ENCODE measurements at places on chromosomes 4 and X. TPM values are rescaled to one million over a fixed set of nuclear protein-coding genes. Genes with fewer than 3 reads are reported as not detected.

The MAGEA12 gene
- total RNA-seq = not detected

The ZFP92 gene
- total RNA-seq = 1.2 TPM

The PRRG3 gene
- not detected for total RNA-seq

The DDX53 gene
- not detected for total RNA-seq

The UGT2A1 gene
- total RNA-seq = not detected

GRCh38 chrX:69133921-69134542 is 31.2 kb downstream of the PJA1 start:
- DNase-seq = no peak

GRCh38 chr4:48753159-48753558 is 26.9 kb downstream of the FRYL start:
- DNase-seq = no peak

- no peak for DNase-seq
These were observed 19.2 kb downstream of the OTC start for GRCh38 chrX:38371641-38372040.

GRCh38 chrX:114999906-115000305 is 17.5 kb downstream of the IL13RA2 start:
- no peak for DNase-seq

DNA sequence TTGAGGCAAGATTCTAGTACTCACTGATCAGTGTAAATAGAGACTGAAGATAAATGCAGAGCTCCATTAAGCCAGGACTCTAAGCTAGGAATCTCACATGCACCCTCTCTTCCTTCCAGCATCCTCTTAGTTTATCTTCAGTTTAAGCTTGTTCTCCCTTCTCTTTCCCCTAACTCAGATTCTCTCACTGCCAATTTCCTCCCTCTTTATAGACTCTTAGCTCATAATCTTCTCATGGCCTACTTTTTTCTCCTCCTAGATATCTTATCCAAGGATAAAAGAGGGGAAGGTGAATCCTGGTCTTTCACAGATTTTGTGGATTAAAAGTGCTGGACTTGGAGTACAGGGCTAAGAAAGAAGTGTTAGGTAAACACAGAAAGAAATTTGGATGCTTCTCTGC is 108.9 kb upstream of the TENM3 start:
- DNase-seq = no peak

- no peak for DNase-seq
These were observed 370.3 kb upstream of the NOCT start for GRCh38 chr4:138645289-138645688.

- no peak for DNase-seq
These were observed 13.8 kb upstream of the UVSSA start for GRCh38 chr4:1333256-1333655.

DNA sequence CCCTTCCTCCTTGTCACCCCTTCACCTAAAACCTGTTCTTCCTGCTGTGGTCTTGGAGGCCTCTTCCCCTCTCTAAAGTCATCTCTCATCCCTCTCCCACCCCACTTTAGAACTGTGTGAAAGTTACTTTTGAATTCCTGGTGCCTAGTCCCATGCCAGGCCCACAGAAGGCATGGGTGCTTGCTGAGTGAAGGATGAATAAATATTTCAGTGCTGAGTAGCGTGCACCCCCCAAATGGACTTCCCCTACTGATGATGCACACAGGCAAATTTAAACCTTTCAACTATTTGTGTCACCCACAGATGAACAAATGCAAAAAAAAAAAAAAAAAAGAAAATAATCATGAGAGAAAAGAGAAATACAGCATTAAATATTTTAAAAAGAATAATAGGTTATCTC is 19.8 kb downstream of the PSMD10 start:
- no peak for DNase-seq

DNA sequence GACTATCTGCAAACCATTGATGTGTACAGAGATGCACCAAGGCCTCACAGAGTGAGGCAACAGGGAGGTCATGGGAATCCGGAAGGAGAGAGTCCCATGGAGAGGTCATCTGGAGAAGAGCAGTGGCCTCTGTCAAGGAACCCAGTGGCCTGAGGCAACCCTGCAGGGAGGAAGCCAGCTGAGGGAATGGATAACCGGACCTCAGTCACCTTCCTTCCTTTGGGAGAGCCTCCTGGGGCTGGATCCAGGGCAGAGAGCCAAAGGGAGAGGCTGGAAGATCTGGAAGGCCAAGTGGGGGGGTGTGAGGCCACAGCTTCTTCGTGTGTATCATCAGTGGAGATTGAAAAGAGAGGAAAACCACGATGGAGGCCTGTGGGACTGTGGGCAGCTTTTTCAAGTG is 24.3 kb upstream of the CD38 start:
- DNase-seq = no peak

- no peak for DNase-seq
These were observed 25.4 kb downstream of the SORCS2 start for GRCh38 chr4:7217474-7218321.

GRCh38 chrX:26927419-26927818 is 535.7 kb downstream of the PPP4R3C start:
- no peak for DNase-seq

GRCh38 chr4:61162116-61162515 is 38.0 kb upstream of the ADGRL3 start:
- DNase-seq = no peak

DNA sequence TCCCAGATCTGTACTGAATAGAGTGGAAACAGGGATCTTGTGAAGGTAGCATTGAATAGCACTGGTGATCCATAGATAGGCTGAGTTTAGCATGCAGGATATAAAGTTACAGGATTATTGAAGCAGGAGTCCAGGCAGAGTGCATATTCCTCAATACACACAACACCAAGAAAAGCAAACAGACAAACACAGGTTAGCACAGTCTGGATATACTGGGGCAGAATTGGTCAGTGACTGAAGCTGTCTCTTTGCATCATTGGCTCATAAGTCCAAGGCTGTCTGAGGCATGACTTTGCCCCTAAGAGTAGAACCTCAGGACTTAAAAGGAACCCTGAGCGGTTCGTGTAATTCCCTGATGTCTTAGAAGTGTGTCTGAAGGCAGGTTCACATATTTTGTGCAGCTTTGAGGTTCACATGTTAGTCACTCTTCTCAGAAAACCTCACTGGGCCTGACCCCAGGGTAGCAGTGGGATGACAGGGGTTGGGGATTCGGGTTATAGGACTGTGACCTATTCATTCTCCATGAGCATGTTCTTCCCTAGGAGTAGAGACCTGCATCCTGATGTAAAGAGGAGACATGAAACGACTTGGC is 134.6 kb downstream of the AASDH start:
- DNase-seq = no peak
